ENCODE measurements at places on chromosomes 7 and 10.

DNA sequence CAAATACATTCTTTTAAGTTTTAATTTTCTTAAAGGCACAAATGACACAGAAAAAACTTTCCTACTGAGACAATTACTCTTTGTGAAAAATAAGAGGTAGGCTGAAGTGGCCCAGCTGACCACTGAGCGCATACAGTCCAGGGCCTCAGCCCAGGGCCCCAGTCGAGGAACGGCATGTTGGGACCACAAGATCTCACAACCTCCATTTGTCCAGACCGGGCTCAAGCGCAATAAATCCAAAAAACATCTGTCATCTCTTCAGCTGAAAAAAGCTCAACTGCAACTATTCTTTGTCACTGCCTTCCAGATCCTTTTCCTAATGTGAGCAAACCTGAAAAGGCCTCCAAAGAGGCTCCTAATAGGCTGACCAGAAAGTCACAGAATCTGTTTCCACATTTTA lies 165.8 kb downstream of the SRPK2 start:
- peaks cover 40% of the 10 kb centered on the region for H3K4me1 ChIP-seq
- no peak for DNase-seq
- no peaks in the 10 kb centered on the region for H3K27me3 ChIP-seq
- H3K36me3 ChIP-seq = no peaks in the 10 kb centered on the region

- DNase-seq = peak; percentile 18
- no peak overlapping the region for H3K27ac ChIP-seq
- H3K4me1 ChIP-seq = no peaks in the 10 kb centered on the region
- no peak overlapping the region for H3K4me3 ChIP-seq
- H3K36me3 ChIP-seq = no peaks in the 10 kb centered on the region
These were observed 238.5 kb downstream of the ZMYND11 start for GRCh38 chr10:373526-374309.

DNA sequence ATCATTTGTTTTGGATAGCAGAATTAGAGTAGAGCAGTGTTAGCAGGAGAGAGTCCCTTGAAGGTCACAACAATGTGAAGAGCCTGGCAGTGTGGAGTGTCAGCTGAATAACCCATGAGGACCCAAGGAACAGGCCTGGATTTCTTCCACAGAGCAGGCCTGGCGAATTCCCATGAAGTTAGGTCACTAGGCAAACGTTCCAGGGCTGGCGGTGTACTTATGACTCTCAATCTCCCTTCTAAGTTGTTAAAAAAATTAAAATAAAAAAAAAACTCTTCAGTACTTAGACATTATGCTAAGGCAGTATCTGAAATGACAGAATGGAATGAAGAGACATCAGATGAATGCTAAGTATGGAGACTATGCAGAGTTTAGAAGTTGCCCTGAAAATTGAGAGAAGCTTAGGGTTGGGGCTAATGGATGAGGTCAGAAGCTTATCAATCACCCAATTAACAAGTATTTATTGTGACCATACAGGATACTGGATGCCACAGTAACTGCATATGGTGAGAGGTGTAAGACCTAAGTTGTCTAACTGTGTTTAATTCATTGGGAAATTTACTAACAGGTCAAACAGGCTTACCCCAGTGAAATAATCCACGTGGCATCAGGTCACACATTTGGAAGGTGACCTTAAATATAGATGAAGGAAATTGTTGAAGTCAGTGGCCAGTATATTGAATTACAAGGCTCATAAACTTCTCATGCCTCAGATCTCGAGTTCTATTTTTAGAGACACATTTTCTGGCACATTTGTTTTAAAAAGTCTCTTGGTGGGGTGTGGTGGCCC lies 126.2 kb upstream of the NRP1 start:
- no peak for DNase-seq
- H3K4me3 ChIP-seq = no peak overlapping the region

GRCh38 chr10:132945125-132945893 lies 2.9 kb upstream of the CFAP46 start:
- no peaks in the 10 kb centered on the region for H3K4me1 ChIP-seq
- peaks cover 38% of the 10 kb centered on the region for H3K27me3 ChIP-seq
- H3K4me3 ChIP-seq = no peak overlapping the region
- no peaks in the 10 kb centered on the region for H3K36me3 ChIP-seq
- H3K27ac ChIP-seq = no peak overlapping the region

- no peak overlapping the region for H3K27ac ChIP-seq
- no peaks in the 10 kb centered on the region for H3K27me3 ChIP-seq
- H3K4me1 ChIP-seq = no peaks in the 10 kb centered on the region
- H3K4me3 ChIP-seq = no peak overlapping the region
- H3K36me3 ChIP-seq = peaks cover 24% of the 10 kb centered on the region
These were observed 71.2 kb downstream of the TRRAP start for GRCh38 chr7:98949336-98950044.

DNA sequence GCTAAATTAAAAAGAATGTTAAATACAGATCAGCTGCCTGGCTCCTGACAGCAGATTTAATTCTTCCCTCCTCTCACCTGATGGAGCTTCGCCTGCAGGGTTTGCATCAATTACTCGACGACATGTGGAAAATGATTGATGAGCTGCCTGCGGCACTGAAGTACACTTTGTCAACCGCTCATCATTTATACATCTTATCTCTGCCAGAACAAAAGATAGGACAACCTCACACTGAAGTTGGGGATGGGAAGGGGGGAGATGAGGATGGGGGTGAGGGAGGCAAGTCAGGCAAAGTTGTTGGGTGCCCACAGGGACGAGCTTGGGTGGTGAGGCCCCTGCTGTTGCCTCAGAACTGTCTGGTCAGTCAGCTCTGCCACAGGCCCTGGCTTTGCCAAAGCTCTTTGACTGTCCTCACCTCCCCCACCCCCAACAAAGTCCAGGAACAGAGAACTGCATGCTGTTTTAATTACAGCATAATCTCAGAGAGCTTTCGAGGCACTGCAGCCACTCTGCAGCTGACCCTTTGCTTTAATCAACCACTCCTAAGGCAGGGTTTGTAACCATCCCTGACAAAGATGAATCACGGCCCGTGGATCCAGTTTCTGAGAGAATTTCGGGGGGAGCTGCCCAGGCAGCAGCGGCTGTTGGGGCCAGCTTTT lies 702.3 kb downstream of the LRMDA start:
- H3K27me3 ChIP-seq = no peaks in the 10 kb centered on the region
- H3K36me3 ChIP-seq = no peaks in the 10 kb centered on the region
- DNase-seq = no peak
- no peak overlapping the region for H3K27ac ChIP-seq
- no peaks in the 10 kb centered on the region for H3K4me1 ChIP-seq

DNA sequence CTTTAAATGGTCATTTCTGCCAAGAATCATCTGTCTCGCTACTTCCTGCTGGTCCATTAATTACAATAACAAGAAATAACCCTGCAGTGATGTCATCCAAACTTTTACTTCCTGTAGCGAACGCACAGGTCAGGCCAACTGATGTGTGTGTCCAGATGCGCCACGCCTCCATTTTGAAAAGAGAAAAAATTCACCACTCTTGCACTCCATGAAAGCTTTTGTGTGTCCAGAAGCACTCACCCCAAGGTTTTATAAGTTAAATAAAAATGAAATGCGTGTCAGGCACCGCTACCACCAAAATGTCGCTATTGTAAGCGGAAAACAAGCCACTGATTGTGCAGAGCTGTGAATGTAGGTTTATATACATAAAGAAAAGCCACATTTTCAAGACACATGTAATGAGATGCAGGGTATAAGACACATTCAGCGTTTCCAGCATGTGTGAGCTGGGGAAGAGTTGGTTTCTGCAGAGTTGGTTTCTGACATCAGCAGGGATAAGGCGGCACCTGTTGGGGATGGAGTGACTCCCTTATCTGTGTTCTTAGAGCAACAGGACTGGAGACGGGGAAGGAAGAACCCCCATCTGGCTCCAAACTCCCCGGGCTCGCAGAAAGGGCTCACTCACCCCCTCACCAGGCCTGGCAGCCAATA lies 83.3 kb downstream of the CTBP2 start:
- DNase-seq = no peak
- H3K27ac ChIP-seq = no peak overlapping the region
- H3K36me3 ChIP-seq = 0 out of 2 replicates have a peak, but pooled peaks cover 6% of the 10 kb centered on the region

DNA sequence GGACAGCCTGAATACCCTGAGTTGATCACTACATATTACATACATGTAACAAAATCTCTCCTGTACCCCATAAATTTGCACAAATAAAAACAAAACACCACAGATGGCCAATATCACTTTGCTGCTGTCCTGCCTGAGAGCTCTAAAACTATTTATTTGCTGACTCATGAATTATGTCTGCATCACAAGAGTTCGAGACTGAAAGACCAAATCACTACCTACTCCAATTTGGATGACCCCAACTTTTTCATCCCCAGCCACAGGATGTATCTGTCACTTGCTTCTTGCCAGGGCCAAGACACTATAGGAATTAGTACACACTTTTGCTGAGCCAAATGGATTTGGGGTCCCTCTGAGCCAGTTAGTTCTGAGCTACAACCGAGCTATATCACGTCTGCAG lies 409.7 kb upstream of the NFE2L3 start:
- H3K27me3 ChIP-seq = peaks cover 63% of the 10 kb centered on the region
- H3K27ac ChIP-seq = no peak overlapping the region
- no peaks in the 10 kb centered on the region for H3K4me1 ChIP-seq
- no peaks in the 10 kb centered on the region for H3K36me3 ChIP-seq
- H3K4me3 ChIP-seq = no peak overlapping the region
